ENCODE measurements at places on chromosomes 5 and 9. TPM values are rescaled to one million over a fixed set of nuclear protein-coding genes. Genes with fewer than 3 reads are reported as not detected.

Gene SPINK7
- not detected for polyA plus RNA-seq

Gene RNF224
- polyA plus RNA-seq: not detected

Gene NMUR2
- not detected for polyA plus RNA-seq

Gene PDGFRB
- 2.9 TPM for polyA plus RNA-seq

Gene ABL1
- polyA plus RNA-seq: 31.1 TPM

Gene INSL4
- polyA plus RNA-seq: not detected

Gene SVEP1
- polyA plus RNA-seq: 0.04 TPM

- DNase-seq: peak; percentile 18
Measured at GRCh38 chr5:143536364-143536763, 132.9 kb upstream of the NR3C1 start.

DNA sequence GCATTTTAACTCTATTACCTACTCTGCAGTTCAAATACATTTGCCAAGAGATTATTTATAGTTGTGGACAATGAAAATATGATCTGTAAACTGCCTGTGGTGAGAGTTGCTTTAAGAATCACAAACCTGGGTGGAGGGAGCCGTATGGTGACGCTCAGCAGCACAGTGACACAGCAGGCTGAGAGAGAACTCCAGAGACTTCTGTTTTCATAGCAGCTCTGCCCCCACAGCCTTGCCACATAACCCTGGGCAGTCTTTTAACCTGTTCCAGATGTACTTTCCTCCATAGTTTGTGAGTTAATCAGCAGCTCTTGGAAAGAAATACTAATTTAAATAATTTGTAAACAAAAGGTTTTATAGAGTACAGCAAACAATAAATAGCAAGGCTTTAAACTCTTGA is 450.5 kb downstream of the ELAVL2 start:
- DNase-seq: no peak

DNA sequence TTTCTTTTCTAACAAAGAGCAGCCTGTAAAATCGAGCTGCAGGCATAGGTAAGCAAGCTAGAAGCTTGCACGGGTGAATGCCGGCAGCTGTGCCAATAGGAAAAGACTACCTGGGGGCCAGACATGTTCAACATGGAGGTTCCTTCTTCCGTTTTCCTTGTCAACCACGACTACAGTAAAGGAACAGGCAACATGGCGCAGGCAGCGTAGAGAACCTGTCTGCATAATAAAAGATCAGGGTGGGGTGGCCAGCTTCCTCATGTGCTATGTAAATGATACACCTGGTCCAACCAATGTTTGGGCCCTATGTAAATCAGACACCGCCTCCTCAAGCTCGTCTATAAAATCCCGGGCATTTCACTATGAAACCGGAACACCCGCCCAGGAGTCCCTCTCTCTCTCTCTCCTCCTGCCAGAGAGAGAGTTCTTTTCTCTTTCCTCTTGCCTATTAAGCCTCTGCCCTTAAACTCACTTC is 103.8 kb upstream of the LIFR start:
- DNase-seq: no peak

DNA sequence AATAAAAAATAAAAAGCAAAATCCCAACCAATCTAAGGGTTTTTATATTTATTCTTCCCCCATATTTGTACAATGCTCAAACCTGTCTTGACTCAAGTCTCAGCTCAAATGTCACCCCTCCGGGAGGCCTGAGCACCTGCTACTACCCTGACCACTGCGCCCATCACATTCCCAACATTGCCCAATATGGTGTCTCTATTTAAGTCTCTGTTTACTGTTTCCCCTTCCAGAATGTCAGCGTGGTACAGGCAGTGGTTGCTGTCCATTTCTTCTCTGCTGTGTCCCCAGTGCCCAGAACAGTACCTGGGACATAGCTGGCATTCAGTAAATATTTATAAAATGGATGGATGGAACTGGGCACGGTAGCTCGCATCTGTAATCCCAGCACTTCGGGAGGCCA is 47.3 kb upstream of the PRRC2B start:
- no peak for DNase-seq

- DNase-seq: no peak
Measured at GRCh38 chr5:113188436-113188835, 211.8 kb downstream of the DCP2 start.

GRCh38 chr5:157845914-157846598 is 12.9 kb downstream of the CLINT1 start:
- no peak for DNase-seq

GRCh38 chr9:32442433-32442832 is 58.0 kb downstream of the ACO1 start:
- no peak for DNase-seq

DNA sequence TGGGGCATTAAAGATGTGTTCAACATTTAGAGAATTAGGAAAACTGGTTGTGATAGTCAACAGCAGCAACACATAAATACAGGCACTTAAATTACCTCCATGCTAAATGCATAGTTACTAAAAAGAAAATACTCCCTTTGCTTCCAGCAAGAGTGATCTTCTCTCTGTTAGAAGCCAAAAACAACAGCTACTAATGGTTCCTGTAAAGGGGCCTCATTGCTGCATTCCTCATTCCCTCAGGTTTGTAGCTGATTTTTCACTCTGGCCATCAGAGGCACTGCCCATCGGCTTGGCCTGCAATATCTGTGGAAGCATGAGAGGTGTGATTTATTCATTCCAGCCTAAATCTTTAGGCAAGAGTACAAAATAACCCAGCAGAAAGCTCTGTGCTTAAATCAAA is 466.0 kb upstream of the ADAMTS16 start:
- no peak for DNase-seq

DNA sequence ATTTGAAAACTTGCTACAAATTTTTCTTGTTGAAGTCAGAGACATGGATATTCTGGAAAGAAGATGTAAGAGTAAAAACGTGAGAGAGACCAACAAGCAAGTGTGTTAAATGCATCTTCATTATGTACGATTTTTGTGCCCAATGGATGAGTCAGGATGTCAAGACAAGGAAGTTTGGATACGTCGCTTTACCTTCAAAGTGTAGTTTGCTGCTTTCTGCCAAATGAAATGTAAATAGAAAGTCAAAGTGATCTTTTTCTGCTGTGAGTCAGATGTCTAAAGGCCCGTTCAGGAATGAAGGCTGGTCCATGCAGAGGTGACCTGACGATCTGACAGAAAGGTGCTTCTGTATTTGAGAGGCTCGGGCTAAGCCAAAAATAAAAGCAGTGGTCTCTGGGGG is 273.1 kb upstream of the PIK3R1 start:
- DNase-seq: no peak

DNA sequence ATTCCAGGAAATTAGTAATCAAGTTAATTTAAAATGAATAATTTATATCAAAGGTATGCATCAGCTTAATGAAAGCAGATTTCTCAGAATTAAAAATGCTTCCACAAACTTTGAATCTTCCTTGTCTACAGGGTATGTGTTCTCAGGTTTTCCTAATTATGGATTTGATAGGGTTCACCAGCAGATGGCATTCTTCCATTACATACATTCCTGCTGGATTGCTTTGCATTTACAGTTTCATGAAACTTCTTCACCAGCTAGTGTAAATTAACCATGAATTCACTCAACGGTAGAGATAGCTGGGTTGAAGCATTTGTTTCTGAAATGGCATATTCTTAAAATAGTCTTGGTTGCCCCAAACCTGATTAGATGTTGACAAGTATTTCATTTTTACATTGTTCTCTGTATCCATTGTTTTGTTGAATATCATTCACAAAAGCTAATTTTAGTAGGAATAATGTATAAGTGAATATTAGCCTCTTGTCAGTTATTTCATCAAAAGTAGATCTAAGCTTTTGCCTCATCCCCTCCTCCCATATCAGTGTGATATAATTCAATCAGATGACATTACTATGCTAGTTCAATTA is 68.7 kb upstream of the WDR41 start:
- peak; percentile 58 for DNase-seq
